ENCODE measurements at places on chromosomes 1 and 21. TPM values are rescaled to one million over a fixed set of nuclear protein-coding genes. Genes with fewer than 3 reads are reported as not detected.
A peak's percentile ranks its signal among the peaks of the same experiment; 100 is the strongest.

DNA sequence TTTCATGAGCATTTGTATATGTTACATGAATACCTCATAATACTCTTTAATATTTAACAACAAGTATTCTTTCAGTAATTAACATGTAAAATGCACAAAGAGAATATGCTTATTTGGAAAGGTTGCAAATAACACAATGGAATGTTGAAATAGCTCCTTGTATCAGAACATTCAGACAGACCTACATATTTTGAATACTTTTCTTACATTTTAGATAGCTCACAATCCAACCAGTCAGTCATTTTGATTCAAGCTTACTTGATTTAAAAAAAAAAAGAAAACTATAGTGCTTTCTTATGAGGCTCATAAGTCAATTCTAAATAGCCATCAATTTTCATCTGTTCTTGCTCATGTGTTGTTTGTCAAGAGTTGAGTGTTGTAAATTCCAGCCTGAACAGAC is 518.8 kb downstream of the ADGRL2 start:
- DNase-seq: no peak

DNA sequence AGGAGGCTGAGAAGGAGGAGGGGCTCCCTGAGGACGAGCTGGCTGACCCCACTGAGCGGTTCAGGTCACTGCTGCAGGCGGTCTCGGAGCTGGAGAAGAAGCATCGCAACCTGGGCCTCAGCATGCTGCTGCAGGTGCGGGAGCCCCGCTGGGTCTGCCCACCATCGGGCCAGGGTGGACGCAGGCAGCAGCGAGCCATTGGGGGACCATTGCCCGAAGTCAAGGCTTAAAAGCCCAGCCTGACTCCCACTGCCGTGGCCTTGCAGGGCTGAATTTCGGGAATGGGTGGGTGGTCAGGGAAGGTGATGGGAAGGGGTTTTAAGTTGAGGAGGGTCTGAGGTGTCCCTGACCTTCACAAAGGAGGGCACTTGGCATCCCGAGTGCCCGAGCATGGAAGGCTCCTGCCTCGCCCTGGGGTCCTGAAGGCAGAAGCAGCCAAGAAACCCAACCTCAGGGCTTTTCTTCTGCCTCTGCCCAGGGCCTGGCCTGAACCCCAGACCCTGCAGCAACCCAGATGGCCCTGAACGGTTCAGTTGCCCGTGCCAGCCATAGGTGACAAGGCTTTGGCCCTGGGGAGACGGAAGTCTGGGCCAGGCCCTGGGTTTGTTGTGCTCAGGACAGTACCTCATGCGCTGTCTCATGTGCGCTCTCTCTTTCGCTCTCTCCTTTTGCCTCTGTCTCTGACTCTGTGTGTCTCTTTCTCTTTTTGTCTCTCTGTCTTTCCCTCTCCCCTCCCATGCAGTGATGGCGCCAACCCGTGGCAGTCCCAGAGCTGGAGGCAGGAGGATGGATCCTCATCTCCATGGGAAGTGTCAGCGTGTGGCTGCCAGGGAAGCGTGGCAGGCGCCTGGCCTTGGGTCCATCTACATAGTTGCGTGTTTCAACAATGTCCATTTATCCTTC is 6.2 kb downstream of the RNF187 start:
- DNase-seq: no peak

DNA sequence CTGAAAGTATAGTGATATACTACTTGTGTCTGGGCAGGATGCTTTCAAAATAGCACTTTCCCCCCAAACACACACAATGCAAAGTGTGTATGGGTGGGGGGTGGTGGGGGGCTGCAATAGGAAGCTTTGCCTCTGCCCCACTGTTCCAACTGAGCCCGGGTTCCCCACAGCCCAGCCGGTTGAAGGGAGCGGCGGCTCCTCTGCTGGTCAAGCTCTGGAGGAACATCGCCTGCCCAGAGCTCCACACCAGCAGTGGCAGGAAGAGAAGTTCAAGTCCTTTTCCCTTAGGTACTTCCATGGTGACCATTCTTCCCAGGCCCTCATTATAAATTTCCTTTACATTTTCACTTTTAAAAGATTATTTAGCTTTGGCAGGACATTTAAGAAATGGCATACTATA is 74.9 kb downstream of the CAPZB start:
- DNase-seq: no peak

DNA sequence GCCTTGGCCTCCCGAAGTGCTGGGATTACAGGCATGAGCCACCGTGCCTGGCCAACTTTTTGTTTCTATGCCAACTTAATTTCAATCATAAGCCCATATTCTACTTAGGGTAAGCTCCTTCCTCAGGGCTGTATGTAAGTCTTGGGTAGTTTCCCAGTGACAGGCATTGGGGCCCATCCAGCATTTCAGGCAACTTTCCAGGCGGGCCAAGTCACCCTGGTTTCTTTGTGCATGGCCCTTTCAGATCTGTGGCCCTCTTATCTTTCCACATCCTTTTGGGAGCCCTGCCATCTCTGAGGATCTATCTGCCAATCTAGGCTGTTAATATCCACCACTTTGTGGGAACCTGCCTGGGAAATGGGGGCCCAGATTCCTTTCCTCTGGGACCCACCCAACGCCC is 58.7 kb downstream of the TNN start:
- no peak for DNase-seq

GRCh38 chr1:4963251-4963650 is 308.8 kb downstream of the AJAP1 start:
- no peak for DNase-seq

GRCh38 chr1:2431103-2431502 is 18.7 kb upstream of the PEX10 start:
- DNase-seq: no peak

DNA sequence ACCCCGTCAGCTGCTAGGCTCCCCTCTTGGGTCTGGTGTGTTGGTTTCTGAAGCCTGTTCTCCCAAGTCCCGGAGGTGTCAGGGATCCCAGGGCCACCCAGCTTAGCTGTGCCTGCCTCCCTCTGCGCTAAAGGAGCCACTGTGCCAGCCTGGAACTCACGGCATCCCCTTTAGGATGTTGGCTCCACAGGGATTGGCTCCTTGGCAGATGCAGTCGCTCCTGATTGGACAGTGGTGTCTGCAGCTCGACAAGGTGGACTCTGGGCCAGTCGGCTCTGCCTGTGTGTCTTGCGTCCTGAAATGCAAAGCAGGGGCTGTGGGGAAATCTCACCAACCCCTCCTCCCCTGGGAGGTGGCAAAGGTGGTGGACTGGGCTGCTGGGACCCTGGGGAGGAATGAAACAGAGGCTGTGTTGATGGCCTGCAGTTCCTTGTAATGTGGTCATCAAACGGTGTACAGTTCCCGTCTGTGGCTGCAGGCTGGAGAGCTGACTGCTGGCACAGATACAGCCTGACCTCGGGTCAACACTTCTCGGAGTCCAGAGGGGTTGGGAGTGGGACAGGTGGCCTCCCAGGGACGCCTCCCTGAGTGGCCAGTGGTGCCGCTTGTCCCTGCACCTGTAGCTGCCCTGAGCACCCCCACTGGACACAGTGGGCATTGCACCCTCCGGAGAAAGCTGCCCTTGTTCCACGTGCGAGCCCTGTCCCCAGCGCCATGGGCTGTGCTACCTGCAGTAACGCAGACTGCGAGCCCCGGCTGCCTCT is 11.5 kb upstream of the KCNAB2 start:
- no peak for DNase-seq

DNA sequence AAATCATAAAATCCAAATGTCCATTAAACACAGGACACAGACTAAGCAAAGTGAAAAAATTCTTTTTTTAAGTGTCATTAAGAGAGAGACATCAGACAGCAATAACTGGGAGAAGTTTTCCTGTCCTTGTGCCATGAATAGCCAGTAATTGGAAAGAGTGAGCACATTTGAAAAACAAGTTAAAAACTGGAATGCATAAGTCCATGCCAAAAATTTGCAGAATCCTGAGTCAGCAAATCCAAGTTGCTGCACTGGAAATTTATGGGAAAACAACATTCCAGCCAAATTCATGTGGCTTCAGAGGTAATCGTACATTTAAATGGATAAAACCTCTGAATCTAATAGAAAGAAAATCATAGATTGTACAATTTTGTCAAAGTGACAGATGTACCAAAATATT is 291.4 kb downstream of the LRRC40 start:
- peak; percentile 79 for DNase-seq

DNA sequence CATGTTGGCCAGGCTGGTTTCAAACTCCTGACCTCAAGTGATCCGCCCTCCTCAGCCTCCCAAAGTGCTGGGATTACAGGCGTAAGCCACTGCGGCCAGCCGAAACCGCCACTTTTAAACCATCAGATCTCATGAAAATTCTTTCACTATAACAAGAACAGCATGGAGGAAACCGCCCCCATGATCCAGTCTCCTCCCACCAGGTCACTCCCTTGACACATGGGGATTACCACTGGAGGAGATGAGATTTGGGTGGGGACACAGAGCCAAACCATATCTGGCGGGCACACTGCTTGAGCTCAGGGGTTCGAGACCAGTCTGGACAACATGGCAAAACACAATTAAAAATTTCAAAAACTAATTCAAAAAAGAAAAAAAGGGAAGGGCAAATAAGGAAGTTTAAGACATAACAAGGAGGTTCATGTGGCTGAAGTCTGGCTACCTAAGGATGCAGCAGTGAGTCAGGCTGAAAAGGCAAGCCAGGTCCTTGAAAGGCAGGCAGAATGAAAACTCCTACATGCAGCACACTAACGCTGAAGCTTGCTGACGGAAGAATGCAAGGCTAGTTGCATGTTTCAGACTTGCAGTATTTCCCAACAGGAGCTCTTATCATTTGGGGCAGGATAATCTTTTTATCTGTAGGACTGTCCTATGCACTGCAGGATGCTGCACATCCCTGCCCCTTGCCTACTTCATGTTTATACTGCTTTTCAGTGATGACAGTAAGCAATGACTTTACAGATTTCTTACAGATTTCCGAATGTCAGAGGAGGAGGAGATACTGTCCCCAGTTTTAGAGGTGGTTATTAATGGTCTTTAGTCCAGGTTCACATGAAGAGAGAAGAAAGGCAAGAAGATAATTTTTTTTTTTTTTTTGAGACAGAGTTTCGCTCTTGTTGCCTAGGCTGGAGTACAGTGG is 49.3 kb downstream of the FBXO42 start:
- DNase-seq: no peak

ACBD3 gene
- polyA plus RNA-seq: 39.5 TPM

SNIP1 gene
- polyA plus RNA-seq: 7.0 TPM

CAMK2N1 gene
- 40.2 TPM for polyA plus RNA-seq

PRRX1 gene
- polyA plus RNA-seq: 154 TPM

Data from BJ (cell line).